GM20000 (cell line): ENCODE measurements at places on chromosomes 2 and 18.

- DNase-seq: no peak
Measured at GRCh38 chr2:13558368-13558767, 841.6 kb downstream of the TRIB2 start.

GRCh38 chr2:194709840-194710239, 947.2 kb upstream of the SLC39A10 start:
- DNase-seq: no peak

DNA sequence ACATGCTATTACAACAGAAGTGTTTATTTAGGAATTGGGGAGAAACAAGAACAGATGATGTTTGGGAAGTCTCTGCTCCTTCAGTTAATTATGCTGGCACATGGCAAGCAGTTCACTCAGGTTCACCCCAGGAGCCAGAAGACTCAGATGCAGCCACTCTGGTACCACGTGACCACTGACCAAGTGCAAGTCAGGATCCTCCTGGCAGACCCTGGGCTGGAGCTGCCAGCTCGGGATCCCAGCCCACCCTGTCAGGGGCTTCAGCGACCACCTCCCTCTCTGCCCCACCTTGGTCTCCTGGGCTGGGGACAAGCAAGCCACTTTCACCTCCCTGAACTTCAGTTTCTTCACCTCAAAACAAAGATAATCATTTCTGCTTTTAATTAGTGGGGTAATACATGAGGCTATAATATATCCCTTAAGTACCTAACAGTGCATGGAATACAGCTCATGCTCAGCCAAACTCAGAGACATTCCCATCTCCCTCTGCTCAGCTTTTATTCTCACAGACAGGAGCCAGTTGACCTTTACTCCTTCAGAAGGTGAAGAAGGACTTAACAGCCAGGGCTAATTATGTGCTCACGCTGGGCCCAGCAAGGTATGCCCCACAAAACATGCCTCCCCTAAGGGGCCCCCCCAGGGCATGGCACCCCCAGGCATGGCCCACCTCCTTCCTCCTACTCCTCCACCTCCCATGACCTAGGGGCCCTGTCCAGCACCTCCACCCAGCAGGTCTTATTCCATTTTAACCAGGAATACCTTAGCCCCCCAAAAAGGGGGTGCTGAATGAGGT, 11.8 kb downstream of the CRACDL start:
- no peak for DNase-seq

- no peak for DNase-seq
Measured at GRCh38 chr2:234971496-234971895, 19.7 kb downstream of the SH3BP4 start.

- peak; percentile 50 for DNase-seq
Measured at GRCh38 chr2:12057436-12058166, 311.2 kb downstream of the LPIN1 start.

GRCh38 chr18:59127047-59127446, 12.6 kb upstream of the SEC11C start:
- DNase-seq: no peak
